GOT3 (cell line): ENCODE measurements at places on chromosomes 11 and 22.
A peak's percentile ranks its signal among the peaks of the same experiment; 100 is the strongest.

- DNase-seq, result no peak
These were observed 8.5 kb upstream of the SCYL1 start for GRCh38 chr11:65516135-65516968.

DNA sequence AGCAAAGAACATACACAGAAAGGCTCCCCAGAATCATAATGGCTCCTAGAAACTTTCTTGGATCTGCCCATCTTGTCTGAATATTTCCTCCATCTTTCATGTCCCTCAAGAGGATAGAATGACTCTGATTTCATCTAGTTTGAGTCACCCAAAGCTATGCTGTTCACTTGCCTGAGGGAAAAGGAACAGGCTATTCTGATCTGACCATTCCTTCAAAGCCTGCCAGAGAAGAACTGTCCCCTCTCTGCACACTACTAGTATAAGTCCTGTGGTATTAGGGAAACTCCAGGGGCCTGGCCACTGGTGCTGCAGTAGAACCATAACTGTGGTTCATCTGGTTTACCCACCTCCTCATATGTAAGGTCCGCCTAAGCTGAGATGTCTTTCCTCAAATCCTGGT is 2.4 kb upstream of the PATE1 start:
- DNase-seq, result no peak

DNA sequence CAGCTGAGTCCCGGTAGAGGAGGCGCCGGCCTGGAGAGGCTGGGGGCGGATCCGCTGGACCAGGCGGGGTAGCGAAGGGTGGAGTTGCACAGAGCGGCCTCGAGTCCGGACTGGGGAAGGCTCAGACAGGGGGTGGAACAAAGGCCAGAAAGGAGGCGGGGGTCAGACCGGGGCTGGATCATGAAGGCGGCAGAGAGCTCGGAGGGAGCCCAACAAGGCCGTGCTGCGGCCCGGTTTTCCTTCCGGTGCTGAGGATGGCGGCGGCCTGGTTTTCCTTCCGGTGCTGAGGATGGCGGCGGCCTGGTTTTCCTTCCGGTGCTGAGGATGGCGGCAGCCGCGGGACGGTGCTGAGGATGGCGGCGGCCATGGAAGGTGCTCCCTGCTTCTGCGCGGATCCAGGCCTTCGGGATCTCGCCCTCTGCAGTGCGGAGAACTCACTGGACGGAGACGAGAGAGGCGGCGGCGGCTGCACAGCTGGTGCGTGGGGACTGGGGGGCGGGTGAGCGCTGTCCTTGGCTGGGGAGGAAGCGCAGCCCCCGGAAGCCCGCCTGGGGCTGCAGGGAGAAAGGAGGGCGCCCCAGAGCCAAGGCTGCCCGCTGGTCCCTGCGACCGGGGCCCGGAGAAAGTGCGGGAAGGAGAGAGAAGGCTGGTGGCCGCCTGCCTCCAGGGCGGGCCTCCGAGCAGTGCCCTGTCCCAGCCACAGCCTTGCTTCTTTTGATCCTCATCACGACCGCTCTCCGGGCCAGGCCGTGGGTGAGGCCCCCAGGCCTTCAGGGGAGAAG is 350.4 kb upstream of the B3GAT1 start:
- no peak for DNase-seq

DNA sequence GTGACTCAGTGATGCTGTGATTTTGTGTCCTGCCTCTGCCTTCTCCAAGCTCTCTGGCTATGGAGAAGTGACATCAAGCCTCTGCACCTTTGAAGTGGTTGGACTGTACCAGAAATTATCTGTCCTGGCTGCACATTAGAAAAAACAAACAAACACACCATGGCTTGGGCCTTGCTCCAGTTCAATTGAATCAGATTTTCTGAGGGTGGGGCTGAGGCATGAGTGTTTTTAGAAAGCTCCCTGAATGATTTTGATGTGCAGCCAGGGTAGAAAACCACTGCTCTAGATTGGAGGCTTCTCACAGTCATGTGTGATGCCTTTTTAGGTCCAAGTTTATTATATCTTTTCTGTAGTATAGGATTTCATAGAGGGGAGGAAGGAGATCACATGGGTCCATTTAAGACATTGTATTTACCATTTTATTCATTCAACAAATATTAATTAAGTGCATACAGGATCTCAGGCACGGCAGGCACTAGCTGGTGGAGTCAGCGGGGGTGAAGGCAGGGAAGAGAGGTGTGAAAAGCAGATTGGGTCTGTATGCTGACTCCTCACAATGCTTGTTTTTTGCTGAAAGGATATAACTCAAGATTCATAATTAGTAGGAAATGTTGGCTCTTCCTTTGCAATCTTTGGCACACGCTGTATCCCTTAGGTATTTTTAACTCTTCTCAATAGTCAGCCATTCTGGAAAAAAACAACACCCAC is 7.1 kb upstream of the VSTM5 start:
- DNase-seq, result no peak

GRCh38 chr22:40552070-40552469 is 84.4 kb downstream of the MRTFA start:
- no peak for DNase-seq

GRCh38 chr11:112810951-112811350 is 150.3 kb upstream of the NCAM1 start:
- DNase-seq, result no peak

DNA sequence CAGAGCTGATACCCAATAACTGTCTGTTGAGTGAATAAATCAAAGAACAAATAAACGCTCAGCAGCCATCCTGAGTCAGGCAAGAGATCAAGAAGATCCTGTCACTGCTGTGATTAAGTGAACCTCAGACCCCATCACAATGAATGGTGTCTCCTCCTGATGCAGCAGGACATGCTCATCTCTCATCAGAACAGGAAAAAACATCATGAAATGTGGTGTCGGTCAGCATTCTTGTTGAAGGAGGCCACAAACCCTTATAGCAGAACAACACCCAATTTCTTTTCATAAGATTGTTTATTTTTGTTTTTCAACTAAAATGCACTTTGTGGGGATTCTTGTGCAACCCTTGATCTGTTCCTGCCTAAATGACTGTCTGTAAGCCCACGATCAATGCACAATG is 60.3 kb downstream of the SYTL2 start:
- no peak for DNase-seq

DNA sequence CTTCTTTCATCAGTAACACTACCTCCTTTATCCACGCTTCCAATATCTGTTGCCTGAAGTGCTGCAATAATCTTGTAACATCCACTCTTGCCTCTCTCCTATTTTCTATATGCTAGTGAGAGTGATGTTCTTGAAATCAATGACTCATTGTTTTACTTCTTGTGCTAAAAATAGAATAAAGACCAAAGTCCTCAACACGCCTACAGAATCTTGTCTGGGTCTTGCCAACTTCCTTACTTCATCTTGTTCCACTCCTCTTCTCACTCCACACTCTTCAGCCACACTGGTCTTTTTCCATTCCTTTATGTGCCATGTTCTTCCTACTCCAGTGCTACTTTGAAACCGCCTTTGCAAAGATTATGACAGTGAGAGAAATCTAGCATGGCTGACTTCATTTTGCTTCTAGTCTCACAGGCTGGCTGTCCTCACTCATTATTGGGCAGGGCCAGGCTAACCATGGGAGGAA is 136.4 kb downstream of the CCDC81 start:
- DNase-seq, result no peak

GRCh38 chr22:41946629-41947423 is at the start of gene CENPM:
Gene CENPM (minus strand): TSS chr22:41947152. CDS start chr22:41947076, 76 bp downstream.
- DNase-seq, result peak; percentile 95

DNA sequence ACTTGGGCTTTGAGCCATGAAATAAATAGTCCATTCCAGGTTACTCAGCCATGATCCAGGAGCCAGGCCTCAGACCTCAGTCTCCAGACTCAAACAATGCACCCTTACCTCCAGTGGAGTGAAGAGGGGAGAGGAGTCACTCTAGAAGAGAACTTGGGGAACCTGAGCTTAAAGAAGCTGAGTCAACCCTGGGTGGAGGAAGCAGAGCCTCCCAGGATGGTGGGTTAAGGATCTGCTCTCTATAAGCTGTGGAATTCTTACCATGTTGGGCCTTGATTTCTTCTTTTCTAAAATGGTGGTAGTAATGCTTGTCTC is 113.2 kb downstream of the NECTIN1 start:
- no peak for DNase-seq

- no peak for DNase-seq
These were observed 19.6 kb upstream of the PDGFD start for GRCh38 chr11:104183593-104183992.

DNA sequence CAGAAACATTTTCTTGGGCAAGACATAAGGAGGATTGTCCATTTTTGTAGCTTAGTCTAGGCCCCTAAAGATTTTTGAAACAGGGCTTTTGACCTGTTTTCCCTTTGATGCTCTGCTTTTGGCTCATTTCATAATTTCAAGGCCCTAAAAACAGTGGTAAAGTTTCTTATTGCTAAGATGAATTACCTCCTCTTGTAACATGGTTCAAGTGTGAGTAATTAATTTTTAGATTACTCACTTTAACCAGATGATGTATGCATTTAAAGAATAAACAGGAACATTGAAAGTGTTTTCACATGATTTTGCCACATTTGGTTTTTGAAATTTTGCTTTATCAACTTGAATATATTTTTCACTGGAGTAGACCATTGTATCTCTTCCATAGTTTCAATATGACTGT is 1.2 kb downstream of the RAG2 start:
- DNase-seq, result no peak

GRCh38 chr11:84471501-84471900 is 1155.6 kb downstream of the DLG2 start:
- no peak for DNase-seq

- DNase-seq, result no peak
These were observed 29.0 kb downstream of the RTN4R start for GRCh38 chr22:20238901-20239675.

DNA sequence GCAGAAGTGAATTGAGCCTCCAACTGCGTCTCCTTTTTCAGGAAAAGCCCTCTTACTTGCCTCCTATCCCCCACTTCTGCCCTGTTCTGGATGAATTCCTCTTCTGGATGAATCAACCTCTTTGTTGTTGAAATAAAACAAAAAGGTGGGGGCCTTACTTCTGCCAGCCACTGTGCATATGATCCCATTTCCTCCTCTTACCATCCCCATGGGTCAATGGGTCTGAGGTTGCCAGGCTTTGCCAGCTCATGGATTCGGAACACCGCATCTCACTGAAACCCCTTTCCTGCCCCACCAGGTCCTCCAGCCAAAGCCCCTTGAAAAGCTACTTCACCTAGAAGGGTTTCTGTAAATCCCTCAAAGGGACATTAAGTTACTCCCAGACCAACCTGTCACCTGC is 3.7 kb upstream of the CHST1 start:
- no peak for DNase-seq

GRCh38 chr22:29798318-29798717 is 31.1 kb downstream of the UQCR10 start:
- DNase-seq, result no peak

DNA sequence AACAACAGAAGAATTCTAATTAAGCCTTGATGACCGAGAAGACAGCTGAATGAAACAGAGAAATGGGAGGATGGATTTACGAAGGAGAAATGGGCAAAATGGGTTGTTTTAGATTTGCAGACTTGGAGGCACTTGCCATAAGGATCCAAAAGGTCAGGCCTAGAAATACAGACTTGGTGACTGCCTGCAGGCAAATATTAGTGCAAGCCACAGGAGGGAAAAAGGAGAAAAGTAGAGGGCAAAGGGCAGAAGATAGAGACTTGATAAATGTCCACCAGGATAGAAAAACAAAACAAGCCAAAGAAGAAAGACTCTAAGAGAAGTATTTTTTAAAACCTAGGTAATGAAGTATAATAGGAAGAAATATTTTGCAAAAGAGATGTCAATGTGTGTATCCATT is 13.1 kb downstream of the CCDC34 start:
- no peak for DNase-seq

- no peak for DNase-seq
These were observed 2268.7 kb downstream of the LRRC4C start for GRCh38 chr11:39190751-39191150.

DNA sequence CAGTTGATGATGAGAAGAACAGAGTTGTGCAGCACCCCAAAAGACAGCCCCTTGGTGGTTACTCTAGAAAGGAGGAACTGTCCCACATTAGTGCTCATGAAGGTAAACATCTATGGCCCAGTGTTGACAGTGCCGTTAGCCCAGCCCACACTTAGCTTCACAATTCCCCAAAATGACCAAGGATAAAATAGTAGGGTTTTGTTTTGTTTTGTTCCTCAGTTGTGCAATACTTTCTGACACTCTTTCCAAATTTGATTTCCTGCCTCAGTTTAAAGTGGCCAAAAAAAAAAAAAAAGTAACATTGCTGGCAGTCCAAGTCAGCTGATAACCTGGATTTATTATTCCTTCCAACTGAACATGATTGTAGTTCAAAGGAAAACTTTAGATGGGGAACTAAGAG is 269.4 kb downstream of the TMEM135 start:
- DNase-seq, result no peak

- no peak for DNase-seq
These were observed 7.5 kb upstream of the MICALL1 start for GRCh38 chr22:37898441-37899181.

- no peak for DNase-seq
These were observed 535.1 kb upstream of the CHORDC1 start for GRCh38 chr11:90757849-90758494.

- no peak for DNase-seq
These were observed 51.0 kb downstream of the UBASH3B start for GRCh38 chr11:122706291-122707088.

- no peak for DNase-seq
These were observed 22.9 kb downstream of the ZNRF3 start for GRCh38 chr22:28906312-28906711.

- no peak for DNase-seq
These were observed 119.4 kb upstream of the CLPB start for GRCh38 chr11:72553706-72554105.

GRCh38 chr11:59754859-59755700 is at the start of gene STX3:
Gene STX3 (plus strand): TSS chr11:59755376. CDS start chr11:59755606, 230 bp downstream.
- no peak for DNase-seq

GRCh38 chr11:69508974-69509373 is 27.5 kb downstream of the LINC01488 start:
- DNase-seq, result no peak

GRCh38 chr11:60905047-60905446 is 1.3 kb downstream of the PRPF19 start:
- DNase-seq, result no peak

- DNase-seq, result no peak
These were observed 31.7 kb upstream of the P2RY2 start for GRCh38 chr11:73186294-73186850.

GRCh38 chr22:23457380-23457985 is 122.6 kb downstream of the IGLL1 start:
- DNase-seq, result no peak

DNA sequence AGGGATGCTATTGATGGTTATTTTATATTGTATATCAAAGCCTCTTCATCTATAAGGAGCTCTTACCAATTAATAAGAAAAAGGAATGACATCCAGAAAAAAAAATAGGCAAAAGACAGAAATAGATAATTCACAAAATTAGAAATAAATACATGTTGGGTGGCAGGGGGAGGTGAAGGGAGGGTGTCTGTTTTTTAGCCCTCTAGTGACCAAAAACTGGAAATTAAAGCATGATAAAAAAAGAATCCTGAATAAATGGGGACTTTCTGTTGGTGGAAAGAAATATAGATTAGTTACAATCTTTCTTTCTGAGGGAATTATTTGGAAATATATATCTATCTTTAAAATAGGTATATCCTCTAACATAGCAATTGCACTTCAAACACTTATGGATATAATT is 42.0 kb upstream of the TTC36 start:
- no peak for DNase-seq

GRCh38 chr11:18623707-18624106 is 10.4 kb downstream of the SPTY2D1 start:
- no peak for DNase-seq

- DNase-seq, result no peak
These were observed 2.6 kb downstream of the BMAL1 start for GRCh38 chr11:13280092-13280722.

- DNase-seq, result no peak
These were observed 45.3 kb downstream of the TMEM135 start for GRCh38 chr11:87083029-87083428.
